ENCODE measurements at places on chromosomes 16 and 17.

GRCh38 chr16:16030449-16030848, 81.0 kb downstream of the ABCC1 start:
- DNase-seq: no peak
- H3K4me3 ChIP-seq: no peak overlapping the region
- H3K36me3 ChIP-seq: no peaks in the 10 kb centered on the region
- no peaks in the 10 kb centered on the region for H3K4me1 ChIP-seq
- no peak overlapping the region for H3K27ac ChIP-seq

- H3K4me3 ChIP-seq: no peak overlapping the region
- H3K27ac ChIP-seq: no peak overlapping the region
- no peak for DNase-seq
- peaks cover 44% of the 10 kb centered on the region for H3K36me3 ChIP-seq
- peaks cover 5% of the 10 kb centered on the region for H3K4me1 ChIP-seq
Measured at GRCh38 chr17:81672504-81672903, 6.0 kb downstream of the CCDC137 start.

GRCh38 chr16:739560-740458, 988 bp downstream of the CIAO3 start:
- no peak for DNase-seq
- no peaks in the 10 kb centered on the region for H3K4me1 ChIP-seq
- no peaks in the 10 kb centered on the region for H3K27me3 ChIP-seq
- H3K4me3 ChIP-seq: peak overlapping the region; percentile 97

DNA sequence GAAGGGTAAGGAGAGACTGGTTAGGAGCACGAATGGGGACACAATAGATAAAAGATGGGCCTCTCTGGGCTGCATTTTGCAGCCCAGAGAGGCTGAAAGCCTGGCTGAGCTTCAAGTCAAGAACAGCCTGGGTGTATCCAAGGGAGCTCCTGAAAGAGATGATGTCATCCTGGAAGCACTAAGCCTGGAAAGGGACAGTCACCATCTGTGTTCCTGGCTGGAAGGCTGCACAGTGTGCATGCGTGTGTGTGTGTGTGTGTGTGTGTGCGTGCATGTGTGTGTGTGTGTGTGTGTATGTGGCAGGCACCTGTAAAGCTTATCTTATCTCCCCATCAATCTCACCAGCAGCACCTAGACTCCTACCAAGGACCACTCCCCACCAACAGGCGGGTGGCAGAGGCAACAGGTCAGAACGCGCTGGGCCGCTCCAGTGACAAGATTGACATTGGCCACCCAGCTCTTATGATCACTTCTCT, 44.1 kb downstream of the COG7 start:
- H3K36me3 ChIP-seq: no peaks in the 10 kb centered on the region
- no peaks in the 10 kb centered on the region for H3K27me3 ChIP-seq
- no peak overlapping the region for H3K4me3 ChIP-seq
- no peak for DNase-seq
- H3K27ac ChIP-seq: no peak overlapping the region
- no peaks in the 10 kb centered on the region for H3K4me1 ChIP-seq

DNA sequence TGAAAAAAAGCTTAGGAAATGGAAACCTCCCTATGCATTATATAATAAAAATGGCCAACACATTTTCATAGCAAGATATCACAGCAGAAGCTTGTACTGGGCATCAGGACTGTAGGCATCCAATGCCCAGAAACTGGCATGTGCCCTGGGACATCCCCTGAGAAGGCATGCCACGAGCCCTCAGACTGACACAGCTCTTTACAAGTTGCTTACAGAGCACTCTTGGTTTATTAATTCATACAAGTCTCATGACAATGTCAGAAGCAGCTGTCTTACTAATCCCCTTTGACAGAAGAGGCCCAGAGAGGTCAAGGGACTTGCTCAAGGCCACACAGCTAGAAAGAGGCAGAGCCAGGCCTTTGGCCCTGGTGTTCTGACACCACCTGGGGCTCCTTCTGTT, 5.6 kb upstream of the CCL2 start:
- no peak overlapping the region for H3K4me3 ChIP-seq
- peak overlapping the region; percentile 51 for H3K27ac ChIP-seq
- H3K4me1 ChIP-seq: peaks cover 4% of the 10 kb centered on the region
- DNase-seq: no peak
- no peaks in the 10 kb centered on the region for H3K27me3 ChIP-seq
- no peaks in the 10 kb centered on the region for H3K36me3 ChIP-seq

All from right lobe of liver (tissue), 6 donors.